Brain (organoid and tissue), 16 donors: ENCODE measurements at places on chromosomes 2 and 18.

GRCh38 chr2:219737270-219737691 is 109.9 kb downstream of the SLC4A3 start:
- DNase-seq = peak; percentile 83

- no peak for DNase-seq
Measured at GRCh38 chr18:2827061-2827460, 19.7 kb upstream of the EMILIN2 start.

DNA sequence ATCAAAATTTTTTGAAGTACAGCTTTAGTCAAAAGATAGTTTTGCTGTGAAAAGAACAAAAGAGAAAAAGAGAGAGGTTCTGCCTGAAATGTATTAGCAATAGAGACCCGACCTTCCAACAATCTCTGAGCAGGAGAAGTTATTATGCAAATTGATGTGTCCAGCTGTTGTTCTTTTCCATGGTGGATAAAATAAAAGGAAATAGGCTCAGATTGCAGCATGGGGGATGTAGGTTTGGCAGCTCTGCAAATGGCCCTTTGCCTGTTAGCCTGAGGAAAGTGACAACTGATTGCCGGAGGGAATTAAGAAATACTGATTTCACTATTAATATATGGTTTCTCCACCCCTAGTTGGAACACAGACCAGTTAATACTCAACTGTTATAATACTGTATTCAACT is 1283.2 kb upstream of the NXPH2 start:
- DNase-seq = peak; percentile 47

- no peak for DNase-seq
Measured at GRCh38 chr2:45904267-45904945, 252.9 kb downstream of the PRKCE start.

- DNase-seq = peak; percentile 77
Measured at GRCh38 chr2:55490554-55490953, 29.0 kb upstream of the CFAP36 start.

DNA sequence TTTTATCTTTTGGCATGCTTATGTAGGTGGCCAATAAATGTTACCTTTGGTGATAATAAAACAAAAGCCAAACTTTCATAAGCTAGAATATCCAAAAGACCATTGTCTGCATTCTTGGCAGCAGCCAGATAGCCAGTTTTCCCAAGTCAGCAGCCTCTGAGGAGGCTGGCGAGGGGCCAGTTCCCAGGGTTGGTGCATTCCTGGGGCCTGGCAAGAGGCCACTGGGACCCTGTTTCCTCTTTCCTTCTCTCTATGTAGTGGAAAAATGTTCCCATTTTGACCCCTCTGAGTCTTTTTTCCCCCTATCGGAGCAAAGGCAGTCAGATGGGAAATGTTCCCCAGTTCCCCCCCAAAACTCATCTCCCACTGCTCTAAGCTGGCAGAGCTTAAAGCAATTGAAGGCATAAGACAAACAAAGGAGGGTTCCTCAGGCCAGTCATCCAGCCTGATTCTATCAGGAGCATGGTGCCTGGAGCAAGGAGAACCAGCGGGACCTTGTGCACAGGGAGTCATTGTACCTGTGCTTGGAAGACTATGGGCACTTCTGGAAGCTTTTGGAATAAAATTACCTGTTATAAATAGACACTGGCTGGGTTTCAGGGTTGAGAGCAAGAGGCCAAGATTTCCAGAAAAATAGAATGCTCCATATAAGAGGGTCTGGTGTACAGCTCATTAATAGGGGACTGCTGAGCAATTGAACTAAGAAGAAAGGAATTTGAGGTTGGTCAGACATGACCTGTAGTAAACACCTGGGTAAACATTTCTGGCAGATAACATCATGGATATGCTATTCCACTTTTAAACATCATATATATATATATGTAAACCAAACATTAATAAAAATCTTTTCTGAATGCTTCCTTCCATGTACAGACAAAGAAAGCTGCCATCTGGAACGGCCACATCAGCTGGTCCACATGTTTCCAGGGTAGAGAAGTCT is 63.4 kb downstream of the NCKAP5 start:
- DNase-seq = peak; percentile 58

DNA sequence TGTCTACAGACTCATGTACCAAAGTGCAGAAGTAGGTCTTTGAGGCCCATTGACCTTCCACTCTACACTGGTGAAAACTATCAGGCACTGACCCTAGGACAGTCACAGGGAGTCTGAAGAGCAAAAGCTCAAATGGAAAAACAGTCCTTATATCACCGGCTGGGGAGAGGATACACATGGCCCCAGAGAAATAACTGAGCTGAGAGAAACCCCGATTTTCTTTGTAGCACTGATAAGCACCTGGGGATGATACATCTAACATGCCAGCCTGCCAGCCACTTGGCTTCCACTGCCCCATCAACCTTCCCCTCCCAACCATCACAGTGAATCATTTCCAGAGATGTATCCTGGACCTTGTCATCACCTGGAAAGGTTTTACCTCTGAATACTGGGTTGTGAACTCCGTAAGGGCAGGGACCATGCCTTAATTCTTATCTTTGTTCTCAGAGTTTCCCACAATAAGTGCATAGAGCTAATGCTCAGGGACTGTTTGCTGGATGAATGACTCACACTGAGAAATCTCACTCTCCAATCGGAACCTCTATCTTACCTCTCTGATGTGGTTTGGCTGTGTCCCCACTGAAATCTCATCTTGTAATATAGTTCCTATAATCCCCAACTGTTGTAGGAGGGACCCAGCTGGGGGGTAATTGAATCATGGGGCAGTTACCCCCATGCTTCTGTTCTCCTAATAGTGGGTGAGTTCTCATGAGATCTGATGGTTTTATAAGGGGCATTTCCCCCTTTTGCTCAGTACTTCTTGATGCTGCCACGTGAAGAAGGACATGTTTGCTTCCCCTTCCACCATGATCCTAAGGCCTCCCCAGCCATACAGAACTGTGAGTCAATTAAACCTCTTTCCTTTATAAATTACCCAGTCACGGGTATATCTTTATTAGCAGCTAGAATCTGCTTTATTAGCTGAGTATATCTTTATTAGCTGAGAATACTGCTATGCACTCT is 37.1 kb downstream of the EVA1A start:
- no peak for DNase-seq

DNA sequence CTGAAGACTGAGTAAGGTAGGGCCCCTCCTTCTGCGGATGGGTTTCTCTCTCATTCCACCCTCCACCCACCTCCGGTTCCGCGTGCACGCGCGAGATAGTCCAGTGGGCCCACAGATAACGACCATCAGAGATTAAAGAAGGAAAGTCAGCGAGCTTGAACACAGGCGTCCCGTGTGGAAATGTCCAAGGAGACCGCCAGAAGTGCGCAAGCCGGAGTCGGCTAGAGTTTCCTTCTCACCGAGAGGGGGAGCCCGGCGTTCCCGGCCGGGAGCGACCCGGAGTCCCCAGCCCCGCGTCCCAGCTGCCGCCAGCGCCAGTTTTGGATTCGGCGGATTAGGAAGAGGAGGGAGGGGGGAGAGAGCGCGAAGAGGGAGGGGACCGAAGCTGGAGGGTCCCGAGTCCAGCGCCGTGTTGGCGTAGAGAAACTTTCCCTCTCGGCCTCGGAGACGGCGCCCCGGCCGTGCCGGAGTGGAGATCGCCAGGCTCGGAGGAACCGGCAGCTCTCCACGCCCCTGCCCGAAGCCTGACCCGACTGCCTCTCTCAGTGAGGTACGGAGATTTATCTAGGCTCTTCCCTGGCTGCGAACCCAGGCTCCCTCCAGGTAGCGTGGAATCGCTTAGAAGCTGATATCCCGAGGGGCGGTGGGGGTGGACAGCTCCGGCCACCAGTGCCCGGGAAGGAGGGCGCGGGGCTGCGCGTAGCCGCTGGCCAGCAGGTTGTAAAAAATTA is at the start of gene GULP1:
Gene GULP1, plus strand, starts transcription at position 258 of the 731 bp plus-strand sequence. CDS start 185,829 bp downstream, outside the sequence.
- peak; percentile 79 for DNase-seq

DNA sequence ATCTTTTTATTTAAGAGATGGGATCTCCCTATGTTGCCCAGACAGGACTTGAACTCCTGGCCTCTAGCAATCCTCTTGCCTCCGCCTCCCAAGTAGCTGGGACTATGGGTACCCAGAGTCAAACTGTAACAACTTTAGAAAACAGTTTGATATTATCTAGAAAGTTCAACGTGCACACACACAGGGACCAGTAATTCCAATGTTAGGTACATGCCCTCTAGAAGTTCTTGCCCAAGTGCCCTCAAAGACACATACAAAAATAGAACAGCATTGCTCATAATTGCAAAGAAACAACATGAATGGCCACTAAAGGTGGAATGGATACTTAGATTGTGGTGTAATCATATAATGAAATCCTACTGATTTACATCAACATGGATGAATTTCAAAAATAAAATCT is 12.6 kb upstream of the LPIN2 start:
- DNase-seq = no peak

- DNase-seq = no peak
Measured at GRCh38 chr2:142863485-142863961, 13.9 kb upstream of the KYNU start.
